NCI-H2227 treated with DMSO at 0.1 percent for 48 hours (cell line): ENCODE measurements at places on chromosomes 4 and X.

GRCh38 chr4:150371869-150372268 is 210.1 kb upstream of the MAB21L2 start:
- DNase-seq: no peak

GRCh38 chrX:25017667-25018247 is 2.0 kb upstream of the ARX start:
- peak; percentile 15 for DNase-seq

GRCh38 chrX:153820601-153821000 is 9.7 kb downstream of the PDZD4 start:
- DNase-seq: peak; percentile 45

DNA sequence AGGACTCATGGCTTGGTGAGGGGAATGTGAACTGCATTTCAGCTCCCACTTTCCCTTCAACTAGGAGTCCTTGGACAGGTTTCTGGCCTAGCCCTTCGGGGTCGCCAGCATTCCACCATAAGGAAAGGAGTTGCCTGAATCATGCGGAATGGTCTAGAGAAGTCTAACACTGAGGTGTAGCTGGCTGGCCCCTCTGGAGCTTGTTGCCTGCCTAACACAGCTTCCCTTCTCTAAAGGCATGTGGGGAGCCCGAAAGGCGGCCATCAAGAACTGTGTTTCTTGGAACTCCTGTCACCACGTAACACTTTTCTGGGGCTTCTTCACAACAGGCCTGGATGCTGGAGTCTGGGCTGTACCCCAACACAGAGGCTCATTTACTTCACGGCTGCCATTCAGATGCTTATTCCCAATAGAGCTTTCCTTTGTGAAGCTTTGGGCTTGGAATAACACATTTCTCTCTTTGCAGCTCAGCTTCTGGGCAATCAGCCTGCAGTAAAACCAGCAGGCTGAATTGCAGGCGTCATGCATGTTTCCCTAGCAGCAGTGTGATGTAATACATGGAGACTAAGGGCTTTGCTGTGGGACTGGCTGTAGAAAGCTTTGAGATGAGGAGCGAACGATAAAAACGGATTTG is 5.4 kb downstream of the GABRQ start:
- DNase-seq: no peak

GRCh38 chr4:174553828-174554227 is 31.5 kb upstream of the HPGD start:
- DNase-seq: no peak

GRCh38 chr4:169870507-169870906 is 112.8 kb upstream of the HPF1 start:
- DNase-seq: no peak

DNA sequence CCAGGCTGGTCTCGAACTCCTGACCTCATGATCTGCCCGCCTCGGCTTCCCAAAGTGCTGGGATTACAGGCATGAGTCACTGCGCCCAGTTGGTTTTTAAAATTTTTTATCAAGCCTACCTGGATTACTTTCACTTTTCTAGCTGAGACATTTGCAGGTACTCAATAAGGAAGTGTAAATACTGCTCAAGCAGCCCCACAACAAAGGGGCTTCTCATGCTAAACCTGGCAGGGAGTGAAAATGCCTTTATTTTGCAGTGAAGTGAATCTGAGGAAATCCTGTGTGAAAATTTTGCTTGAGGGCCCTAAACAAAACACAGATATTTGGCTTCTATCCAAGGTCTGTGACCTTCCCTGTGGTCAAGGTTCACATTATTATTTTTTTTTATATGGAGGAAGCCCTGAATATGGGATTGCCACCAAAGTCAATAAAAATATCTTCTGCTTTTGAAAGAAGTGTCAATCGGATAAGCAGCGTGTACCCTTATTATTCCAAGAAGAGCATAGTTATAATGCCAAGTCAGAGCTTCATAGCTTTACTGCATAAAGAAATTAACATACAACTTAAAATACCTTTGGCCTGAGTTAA is 481.0 kb downstream of the SH2D1A start:
- no peak for DNase-seq

GRCh38 chrX:110059410-110059809 is 56.5 kb downstream of the TMEM164 start:
- no peak for DNase-seq

DNA sequence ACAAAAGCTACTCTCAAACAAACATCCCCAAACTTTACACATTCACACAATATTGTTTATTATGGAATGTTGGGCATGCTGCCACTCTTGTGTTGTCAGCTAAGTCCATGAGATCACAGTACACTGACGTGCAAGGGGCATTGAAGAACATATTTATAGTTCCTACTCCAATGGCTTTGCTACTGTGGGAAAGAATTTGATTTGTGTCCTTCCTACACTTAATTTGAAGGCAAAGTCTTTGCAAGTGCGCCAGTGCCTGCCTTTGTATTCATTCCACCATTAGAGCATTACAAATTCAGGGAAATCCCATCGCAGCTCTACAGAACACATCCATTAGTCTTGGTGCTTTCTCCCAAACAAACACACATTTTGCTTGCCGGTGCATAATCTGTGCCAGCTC is 45.4 kb upstream of the FTHL17 start:
- no peak for DNase-seq

- DNase-seq: no peak
These were observed 40.7 kb downstream of the ANXA3 start for GRCh38 chr4:78592088-78592783.

- DNase-seq: no peak
These were observed 36.1 kb downstream of the CPLX1 start for GRCh38 chr4:789571-790465.

GRCh38 chrX:15359701-15360100 is 24.4 kb upstream of the PIGA start:
- DNase-seq: no peak

DNA sequence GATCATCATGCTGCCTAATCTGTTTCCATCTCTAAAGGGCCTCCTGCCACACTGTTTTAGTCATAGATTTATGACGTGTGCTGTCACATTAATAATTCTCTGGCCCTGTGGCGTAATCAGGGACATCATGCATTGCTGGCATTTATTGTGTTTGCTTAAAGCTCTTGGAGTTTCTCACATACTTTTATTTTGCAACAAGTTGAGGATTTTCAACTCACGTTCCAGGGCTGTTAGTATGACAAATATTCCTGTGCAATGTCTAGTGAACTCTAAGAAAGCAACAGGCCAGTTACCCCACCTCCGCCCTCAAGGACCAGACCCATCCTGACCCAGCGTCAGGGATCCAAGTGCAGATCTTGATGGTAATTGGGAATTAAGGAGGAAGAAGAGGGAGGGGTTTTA is 7.8 kb upstream of the PIGA start:
- DNase-seq: no peak

- no peak for DNase-seq
These were observed 156.1 kb downstream of the AFAP1 start for GRCh38 chr4:7783541-7783940.

GRCh38 chr4:113646442-113646822 is 115.1 kb downstream of the CAMK2D start:
- DNase-seq: no peak

DNA sequence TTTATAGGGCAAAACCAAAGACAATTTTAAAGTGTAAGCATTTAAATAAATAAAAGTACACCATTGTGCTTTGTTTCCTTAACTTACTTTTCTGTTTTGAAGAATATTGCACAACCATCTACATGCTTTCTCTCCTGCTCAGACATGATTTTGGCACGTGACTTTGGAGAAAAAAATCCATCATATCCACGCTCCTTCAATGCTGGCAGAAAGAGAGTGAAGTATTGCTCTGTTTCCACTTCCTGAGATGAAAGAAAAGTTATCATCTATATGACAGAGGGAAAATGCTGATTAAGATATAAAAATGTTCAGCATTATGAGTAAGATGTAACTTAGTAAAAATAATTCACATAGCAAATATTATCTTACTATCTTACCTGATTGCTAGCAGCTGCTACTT is 77.1 kb downstream of the CNOT6L start:
- no peak for DNase-seq

- DNase-seq: no peak
These were observed 5.3 kb upstream of the OTC start for GRCh38 chrX:38347136-38347535.

DNA sequence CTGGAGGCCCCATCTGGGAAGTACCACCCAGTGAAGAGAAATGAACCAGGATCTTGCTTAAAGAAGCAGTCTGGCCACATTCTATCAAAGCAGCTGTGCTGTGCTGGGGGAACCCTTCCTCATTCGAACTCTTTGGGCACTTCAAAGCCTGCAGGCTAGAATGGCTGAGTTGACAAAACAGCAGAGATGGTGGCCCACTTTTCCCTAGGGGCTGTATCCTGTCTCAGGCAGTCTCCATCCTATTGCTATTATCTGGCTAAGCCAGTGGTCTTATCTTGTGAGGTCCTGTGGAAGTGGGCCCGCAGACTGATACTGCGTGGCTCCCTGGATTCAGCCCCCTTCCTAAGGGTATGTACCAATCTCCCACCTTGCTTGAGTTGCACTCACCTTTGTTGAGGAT is 114.3 kb downstream of the VSIG4 start:
- no peak for DNase-seq

GRCh38 chrX:118353081-118353850 is 7.4 kb downstream of the WDR44 start:
- no peak for DNase-seq

- no peak for DNase-seq
These were observed 47.8 kb downstream of the CLCN3 start for GRCh38 chr4:169668069-169668721.
